ENCODE measurements at places on chromosomes 2 and 18.

DNA sequence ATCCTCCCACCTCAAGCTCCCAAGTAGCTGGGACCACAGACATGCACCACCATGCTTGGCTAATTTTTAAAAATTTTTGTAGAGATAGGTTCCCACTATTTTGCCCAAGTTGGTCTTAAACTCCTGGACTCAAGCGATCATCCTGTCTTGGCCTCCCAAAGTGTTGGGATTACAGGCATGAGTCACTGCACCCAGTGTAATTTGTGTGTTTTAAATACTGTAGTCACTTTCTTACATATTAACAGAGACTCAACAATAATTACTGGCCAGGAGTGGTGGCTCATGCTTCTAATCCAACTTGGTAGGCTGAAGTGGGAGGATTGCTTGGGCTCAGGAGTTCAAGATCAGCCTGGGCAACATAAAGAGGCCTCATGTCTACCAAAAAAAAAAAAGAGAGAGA lies 293.0 kb downstream of the RDH14 start:
- no peak for DNase-seq

- no peak for DNase-seq
Observed at GRCh38 chr18:13500227-13500865, 226.0 kb downstream of the FAM210A start.

- DNase-seq = no peak
Observed at GRCh38 chr2:88398180-88398579, 54.3 kb downstream of the FOXI3 start.

DNA sequence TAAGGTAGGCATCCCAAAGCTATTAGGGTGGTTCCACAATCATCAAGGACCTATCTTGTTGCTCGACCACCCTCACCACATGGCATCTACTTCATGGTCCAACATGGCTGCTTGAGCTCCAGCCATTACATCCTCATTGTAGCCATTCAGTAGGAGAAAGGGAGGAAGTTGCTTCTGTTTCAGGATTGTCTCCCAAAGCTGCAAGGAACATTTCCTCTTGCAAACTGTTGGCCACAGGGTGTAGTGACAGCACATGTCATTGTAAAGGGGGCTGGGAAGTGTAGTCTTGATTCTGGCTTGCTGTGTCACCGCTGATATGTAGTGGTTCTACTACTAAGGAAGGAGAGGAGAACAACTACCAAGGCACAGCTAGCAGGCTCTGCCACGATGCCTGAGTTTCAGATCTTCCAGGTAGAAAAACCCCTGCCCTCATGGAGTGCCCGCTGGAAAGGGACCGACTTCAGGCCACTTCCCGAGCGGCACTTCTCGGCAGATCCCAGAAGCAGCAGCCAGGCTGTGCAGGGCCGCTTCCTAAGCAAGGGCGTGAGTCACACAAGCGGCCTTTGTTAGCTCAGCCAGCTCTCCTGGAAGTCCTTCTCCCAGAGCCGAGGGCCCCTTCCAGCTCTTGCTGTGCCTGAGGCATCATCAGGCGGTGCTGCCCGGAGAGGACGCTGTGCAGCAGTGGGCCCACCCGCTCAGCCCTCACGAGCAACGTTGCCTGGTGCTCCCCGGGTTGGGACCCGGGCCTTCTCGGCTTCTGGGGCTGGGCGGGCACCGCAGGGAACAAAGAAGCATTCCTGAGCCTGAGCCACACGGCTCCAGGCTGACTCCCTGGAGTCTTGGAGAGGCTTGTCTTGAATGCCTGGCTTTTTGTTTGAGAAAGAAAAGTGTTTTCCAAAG lies 58.2 kb downstream of the HS6ST1 start:
- DNase-seq = no peak

DNA sequence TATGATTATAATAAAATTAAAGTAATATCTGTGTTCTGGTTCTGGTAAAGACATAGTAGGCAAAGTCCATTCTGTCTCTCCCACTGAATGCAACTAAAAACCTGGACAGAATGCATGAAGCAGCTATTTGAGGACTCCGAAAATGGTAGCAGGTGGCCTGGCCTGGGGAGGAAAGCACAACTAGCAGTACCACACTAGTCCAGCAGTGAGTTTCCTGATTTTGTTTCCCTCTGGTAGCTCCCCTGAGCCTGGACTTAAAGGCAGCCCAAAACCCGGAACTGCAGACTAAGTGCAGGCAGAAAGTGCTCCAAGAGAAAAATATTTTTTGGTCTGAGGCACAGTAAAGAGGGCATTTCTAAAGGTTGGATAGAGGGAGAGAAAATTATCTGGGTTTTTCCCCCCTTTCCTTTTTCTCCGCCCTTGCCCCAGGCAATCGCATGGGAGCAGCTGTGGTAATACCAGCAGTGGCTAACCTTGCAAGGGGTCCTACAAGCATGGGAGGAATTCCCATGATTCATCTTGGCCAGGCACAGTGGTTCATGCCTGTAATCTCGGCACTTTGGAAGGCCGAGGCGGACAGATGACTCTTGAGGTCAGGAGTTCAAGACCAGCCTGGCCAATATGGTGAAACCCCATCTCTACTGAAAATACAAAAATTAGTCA lies 32.3 kb downstream of the ASXL2 start:
- no peak for DNase-seq

- DNase-seq = no peak
Observed at GRCh38 chr2:232571026-232571474, 20.6 kb downstream of the EIF4E2 start.

- DNase-seq = no peak
Observed at GRCh38 chr2:121721926-121722325, 14.7 kb downstream of the NIFK start.

DNA sequence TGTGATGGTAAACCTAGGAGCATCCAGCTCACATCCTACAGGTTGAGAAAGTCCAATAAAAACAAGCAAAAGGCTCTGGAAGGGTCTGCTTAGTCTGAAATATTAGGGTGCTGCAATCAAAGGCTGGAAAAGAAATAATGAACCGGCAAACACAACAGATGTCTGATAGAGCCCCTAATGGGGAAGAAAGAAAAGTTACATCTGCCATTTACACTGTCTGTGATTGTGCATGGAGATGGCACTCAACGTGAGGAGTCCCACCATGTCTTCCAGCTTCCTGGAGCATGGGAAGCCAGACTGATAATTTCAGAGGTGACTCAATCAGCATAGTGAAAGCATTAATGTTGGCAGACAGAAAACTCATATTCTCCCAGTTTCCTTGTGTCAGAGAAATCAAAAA lies 307.8 kb downstream of the EPHA4 start:
- DNase-seq = no peak

GRCh38 chr2:232142049-232142448 lies 180.5 kb downstream of the DIS3L2 start:
- no peak for DNase-seq

- no peak for DNase-seq
Observed at GRCh38 chr2:74003494-74004211, 18.9 kb downstream of the TET3 start.

DNA sequence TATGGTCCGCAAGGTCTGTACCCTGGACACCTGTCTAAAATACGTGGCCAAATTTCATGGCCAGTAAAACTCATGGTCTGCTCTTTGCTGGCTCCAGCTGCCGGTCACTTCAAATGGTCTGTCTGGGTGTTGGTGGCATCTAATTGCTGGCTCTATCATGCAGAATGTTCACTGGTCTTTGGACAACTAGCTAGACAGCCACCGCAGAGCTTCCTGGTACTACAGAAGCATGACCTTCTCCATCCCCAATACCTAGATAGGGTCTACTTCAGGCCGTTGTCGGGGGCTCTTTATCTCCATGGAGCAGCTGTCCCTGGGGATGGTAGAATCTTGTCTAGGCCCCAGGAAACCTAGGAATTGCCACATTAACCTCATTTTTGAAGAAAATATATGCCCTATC lies 88.4 kb upstream of the RMDN2 start:
- no peak for DNase-seq

DNA sequence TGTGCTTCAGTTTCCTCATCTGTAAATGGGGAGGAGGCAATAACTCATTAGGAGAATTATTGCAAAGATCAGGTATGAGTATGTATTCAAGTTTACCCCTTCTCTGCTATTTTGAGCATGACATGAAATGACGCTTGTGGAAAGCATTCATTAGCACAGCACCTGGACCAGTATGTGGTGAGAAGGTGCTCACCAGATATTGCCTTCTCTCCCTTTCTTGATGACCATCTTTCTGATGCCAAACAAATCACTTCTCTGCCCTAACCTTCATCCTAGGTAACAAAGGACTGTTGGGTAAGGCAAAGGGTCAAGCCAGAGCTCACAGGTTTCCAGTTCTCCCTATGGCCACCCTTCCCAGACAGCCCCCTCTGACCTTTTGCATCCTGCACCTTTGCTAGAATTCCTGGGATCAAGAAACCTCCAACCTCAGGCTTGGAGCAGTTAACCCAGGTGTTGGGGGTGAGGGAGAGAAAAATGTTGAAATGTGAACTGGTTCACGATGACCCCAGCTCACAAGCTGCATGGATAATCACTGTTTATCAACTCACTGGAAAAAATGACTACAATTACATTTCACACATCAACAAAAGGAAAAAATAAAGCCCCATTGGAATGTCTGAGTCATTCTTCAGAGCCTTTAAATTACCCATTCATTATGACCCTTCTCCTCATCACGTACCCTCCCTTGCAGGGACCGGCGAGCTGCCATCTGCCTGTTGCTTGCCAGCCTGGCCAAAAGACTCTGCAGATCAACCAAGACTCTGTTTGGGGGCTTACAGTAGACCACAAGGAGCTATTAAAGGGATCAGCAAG lies 41.6 kb downstream of the LBH start:
- no peak for DNase-seq

GRCh38 chr2:46306330-46306751 lies 9.1 kb downstream of the EPAS1 start:
- DNase-seq = no peak

DNA sequence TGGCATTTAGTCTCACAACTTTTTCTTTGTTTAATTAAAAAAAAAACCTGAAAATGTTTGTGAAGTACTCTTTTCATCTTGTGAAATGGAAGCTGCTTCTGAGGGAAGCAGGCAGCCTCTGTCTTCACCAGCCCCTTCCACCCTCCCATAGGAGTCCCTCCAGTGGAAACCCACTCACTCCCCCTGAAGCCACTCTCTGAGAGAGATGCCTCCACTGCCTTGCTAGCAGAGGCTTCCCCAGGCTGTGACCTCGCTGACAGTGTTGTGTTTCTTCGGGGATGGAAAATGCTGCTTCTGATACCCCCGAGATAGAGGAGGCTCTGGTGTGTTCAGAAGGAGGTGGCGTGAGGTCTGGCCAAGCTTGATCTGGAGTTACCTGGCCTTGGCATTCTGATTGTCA lies 59.9 kb downstream of the SH3RF3 start:
- no peak for DNase-seq

- no peak for DNase-seq
Observed at GRCh38 chr2:65276609-65277008, 49.0 kb downstream of the ACTR2 start.

DNA sequence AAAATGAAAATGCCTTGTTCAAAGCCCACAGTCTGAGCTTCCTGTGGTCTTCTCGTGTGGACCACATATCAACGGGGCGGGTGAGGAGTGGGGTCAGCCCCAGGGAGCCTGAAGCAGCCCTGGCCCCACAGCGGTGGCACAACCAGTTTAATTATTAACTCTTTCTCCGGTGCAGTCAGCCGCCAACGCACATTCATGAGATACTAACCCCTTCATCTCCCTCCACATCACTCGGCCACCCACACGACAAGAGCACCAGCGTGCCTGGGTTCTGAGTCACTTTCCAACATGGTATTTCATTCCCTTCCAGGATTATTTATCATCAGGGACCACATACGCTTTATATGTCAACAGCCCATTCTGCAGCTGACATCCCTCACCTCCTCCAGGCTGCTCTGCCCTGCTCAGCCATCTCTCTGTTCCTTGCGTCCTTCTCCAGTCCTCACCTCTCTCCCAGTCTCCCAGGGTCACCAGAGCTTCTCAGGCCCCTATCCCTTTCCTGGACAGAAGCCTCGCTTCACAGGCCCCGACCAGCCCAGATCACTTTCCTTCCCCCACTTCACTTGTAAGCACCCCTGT lies 48.0 kb upstream of the ID2 start:
- no peak for DNase-seq

DNA sequence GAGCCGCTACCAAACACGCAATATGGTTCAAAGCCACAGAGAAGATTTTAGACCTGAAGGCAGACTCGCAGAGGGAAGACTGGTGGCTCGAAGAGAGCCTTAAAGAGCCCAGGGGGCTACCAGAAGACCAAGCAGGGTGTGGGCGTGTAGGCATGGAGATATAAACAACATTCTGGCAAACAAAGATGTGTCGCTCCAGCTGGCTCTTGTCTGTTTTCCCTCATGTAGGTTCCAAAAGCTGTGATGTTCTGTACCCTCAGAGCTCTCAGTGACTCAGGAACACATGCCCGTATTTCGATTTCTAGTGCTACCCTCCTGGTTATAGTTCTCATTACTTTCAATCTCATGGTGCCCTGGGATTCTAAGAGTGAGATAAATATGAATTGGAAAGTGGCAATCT lies 44.5 kb downstream of the DOCK10 start:
- no peak for DNase-seq

GRCh38 chr2:128523457-128523856 lies 204.8 kb upstream of the HS6ST1 start:
- no peak for DNase-seq

DNA sequence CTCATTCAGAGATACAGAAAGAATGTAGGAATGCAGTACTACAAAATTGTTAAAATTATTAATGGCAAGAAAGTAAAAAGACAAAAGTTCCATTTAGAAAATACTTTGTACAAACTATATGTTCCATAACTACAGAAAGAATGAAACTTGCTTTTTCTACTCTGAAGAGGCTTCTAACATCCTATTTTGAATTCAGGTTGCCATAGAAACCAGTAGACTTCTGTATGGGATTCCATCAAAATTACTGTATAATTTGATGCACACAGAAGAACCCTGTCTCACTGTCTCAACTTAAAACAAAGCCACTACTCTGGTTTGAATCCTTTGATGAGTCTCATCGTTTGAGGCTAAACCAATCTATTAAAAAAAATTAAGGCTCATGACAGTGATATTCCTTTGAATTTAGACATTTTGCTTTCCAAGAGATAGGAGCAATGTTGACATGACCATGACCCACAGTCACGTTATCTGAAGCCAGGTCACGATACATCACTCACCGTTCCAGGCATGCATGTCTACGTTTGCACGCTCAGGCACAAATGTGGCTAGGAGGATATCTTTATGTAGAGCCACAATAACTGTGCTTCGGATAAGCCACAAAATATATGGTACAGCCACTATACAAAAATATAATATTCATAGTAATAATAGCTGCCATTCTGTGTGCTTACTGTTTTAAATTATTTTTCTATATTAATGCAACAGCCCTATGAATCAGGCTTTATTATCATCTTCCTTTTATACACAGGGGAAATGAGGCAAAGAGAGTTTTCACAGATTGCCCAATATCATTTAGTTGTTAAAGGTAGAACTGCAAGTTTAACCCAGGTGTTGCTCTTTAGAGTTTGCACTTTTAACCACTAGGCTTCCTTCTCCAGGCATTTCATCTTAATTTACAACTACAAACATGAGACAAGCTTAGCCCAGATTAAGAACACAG lies 82.4 kb downstream of the CACNB4 start:
- DNase-seq = no peak

DNA sequence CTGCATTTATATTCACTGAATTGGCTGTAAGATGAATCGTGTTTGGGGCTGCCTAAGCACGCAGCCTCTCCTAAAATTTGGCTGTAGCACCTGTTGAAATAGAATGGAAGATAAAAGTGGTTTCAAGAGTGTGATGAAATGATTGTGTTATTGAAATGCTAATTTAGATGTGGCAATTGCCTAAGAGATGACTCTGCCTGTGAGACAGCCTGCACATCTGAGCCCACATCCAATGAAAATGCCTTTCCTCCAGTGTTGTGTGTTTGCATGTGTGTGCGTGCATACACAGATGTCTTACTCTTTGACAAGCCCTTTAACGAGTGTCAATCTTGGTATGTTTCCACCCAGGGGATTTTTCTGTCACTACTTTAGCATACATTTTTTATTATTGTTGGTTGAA lies 346.9 kb downstream of the MEIS1 start:
- no peak for DNase-seq

Data from AML-193 (cell line).